H9 (cell line): ENCODE measurements at places on chromosomes 6 and 20.

DNA sequence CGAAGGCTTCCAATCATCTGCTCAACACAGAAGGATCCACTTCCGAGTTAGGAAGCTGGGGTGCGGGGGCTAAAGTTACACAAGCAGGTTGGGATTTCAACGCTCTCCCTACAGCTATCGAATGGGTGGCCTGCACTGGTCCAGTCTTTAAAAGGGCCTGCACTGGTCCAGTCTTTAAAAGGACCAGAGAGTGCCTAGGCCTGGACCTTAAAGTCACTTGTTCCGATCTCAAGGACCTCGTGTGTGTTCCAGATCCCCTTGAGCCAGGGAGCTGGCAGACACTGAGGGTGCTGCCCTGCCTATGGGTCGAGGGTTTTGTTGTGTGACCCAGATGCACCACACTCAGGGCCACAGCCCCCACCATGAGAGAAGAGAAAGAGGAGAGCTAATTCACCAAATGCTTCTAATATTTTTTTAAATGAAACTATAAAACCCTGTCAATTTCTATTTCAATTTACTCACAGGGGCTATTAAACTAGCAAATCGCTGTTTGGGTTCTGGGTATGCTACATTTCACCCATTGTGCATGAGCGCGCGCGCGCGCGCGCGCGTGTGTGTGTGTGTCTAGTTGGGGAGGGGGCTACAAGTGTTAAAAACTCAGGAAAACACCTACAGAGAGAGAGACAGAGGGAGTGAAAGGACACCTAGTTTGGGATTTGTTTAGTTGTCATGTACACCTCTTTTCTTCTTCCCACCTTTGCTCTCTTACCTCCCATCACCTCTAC is 7.5 kb downstream of the TFAP2B start:
- H3K4me3 ChIP-seq, result no peak overlapping the region; the same call in 1 of the 2 replicates
- peaks cover 86% of the 10 kb centered on the region for H3K27me3 ChIP-seq

DNA sequence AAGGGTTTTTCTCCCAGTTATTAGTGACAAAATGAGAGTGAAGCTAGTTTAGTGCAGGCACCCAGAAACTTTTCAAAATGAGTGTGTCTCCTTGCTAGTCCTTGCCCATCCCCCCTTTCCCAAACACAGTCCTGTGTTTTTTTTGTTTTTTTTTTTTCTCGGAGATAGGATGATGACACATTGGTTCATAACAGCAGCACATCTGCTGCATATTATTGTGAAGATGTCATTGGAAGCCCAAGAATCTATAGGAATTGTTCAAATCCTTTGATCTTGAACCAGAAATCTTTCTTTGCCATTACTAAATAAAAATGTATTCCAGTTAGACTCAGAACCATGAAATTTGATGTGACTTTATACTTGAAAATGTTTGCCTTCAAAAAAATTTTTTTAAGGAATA is 162.4 kb downstream of the FRK start:
- H3K27ac ChIP-seq, result no peak overlapping the region
- H3K36me3 ChIP-seq, result no peaks in the 10 kb centered on the region
- no peak for DNase-seq
- H3K4me1 ChIP-seq, result no peaks in the 10 kb centered on the region
- no peak overlapping the region for H3K4me3 ChIP-seq

- no peak for DNase-seq
- no peak overlapping the region for H3K4me3 ChIP-seq
- H3K4me1 ChIP-seq, result no peaks in the 10 kb centered on the region
- H3K27me3 ChIP-seq, result no peaks in the 10 kb centered on the region
- H3K36me3 ChIP-seq, result peaks cover 39% of the 10 kb centered on the region
Measured at GRCh38 chr6:82711105-82711827, 347.6 kb downstream of the TPBG start.

DNA sequence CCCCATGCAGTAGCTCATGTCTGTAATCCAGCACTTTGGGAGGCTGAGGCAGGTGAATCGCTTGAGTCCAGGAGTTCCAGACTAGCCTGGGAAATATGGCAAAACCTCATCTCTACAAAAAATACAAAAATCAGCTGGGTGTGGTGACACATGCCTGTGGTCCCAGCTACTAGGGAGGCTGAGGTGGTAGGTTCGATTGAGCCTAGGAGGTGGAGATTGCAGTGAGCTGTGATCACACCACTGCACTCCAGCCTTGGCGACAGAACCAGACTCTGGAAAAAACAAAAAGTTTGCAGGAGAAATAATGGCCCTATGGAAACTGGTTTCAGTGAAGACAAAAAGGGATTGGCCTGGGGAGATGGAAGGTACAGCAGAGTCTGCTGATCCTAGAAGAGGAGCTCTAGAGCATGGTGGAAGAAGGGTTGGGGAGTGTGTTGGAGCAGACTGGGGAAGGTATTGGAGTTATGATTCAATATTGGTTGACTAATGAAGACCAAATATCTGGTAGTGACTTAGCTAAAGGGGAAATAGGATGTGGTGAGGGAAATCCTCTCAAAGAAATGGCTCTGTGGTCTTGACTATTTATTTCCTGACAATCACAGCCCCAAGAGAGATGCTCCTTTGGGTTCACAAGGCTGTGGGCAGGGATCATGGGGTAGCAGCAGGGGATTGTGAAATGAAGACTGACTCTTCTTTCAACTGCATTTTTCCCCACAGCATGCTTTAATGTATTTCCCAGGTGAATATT is 281.9 kb downstream of the UTRN start:
- no peak overlapping the region for H3K4me3 ChIP-seq
- no peaks in the 10 kb centered on the region for H3K27me3 ChIP-seq
- H3K4me1 ChIP-seq, result no peaks in the 10 kb centered on the region
- DNase-seq, result no peak
- no peaks in the 10 kb centered on the region for H3K36me3 ChIP-seq

GRCh38 chr6:134299236-134299635 is 18.7 kb downstream of the SGK1 start:
- no peak for DNase-seq
- no peak overlapping the region for H3K27ac ChIP-seq
- no peaks in the 10 kb centered on the region for H3K4me1 ChIP-seq

GRCh38 chr20:54015496-54015895 is 54.9 kb downstream of the BCAS1 start:
- no peaks in the 10 kb centered on the region for H3K27me3 ChIP-seq
- no peak overlapping the region for H3K4me3 ChIP-seq
- H3K27ac ChIP-seq, result no peak overlapping the region

DNA sequence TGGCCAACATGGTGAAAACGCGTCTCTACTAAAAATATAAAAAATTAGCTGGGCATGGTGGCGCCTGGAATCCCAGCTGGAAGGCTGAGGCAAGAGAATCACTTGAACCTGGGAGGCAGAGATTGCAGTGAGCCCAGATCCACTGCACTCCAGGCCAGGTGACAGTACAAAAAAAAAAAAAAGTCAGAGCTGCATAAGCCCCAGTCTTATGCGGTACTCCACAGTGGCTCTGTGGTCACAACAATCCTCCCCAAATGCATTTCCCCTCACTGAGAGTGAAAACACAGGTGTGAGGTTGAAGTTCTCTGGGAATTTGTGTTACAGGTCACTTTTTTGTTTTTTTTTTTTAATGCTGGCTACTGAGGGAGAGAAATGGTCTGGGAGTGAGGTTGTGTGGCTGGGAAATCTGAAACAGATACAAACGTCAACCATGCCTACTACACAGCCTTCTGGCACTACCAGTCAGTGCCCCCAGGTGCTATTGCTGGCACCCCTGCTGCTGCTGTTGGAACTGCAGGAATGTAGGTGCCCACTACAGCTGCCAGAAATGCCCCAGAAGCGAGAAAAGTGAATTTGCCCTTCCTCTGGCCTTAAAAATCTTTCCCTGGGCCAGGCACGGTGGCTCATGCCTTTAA is 5.7 kb downstream of the MRPS26 start:
- H3K27ac ChIP-seq, result no peak overlapping the region
- no peak for DNase-seq
- H3K27me3 ChIP-seq, result no peaks in the 10 kb centered on the region
- peaks cover 37% of the 10 kb centered on the region for H3K36me3 ChIP-seq
- H3K4me3 ChIP-seq, result no peak overlapping the region
